ENCODE measurements at places on chromosomes 12 and 14. TPM values are rescaled to one million over a fixed set of nuclear protein-coding genes. Genes with fewer than 3 reads are reported as not detected.
A peak's percentile ranks its signal among the peaks of the same experiment; 100 is the strongest.

NOC4L gene
- total RNA-seq: 18.1 TPM

- ATAC-seq: no peak
Measured at GRCh38 chr14:106209755-106210154, 683.4 kb downstream of the TMEM121 start.

MAX gene
- 90.8 TPM for total RNA-seq

KERA gene
- total RNA-seq: not detected

DNA sequence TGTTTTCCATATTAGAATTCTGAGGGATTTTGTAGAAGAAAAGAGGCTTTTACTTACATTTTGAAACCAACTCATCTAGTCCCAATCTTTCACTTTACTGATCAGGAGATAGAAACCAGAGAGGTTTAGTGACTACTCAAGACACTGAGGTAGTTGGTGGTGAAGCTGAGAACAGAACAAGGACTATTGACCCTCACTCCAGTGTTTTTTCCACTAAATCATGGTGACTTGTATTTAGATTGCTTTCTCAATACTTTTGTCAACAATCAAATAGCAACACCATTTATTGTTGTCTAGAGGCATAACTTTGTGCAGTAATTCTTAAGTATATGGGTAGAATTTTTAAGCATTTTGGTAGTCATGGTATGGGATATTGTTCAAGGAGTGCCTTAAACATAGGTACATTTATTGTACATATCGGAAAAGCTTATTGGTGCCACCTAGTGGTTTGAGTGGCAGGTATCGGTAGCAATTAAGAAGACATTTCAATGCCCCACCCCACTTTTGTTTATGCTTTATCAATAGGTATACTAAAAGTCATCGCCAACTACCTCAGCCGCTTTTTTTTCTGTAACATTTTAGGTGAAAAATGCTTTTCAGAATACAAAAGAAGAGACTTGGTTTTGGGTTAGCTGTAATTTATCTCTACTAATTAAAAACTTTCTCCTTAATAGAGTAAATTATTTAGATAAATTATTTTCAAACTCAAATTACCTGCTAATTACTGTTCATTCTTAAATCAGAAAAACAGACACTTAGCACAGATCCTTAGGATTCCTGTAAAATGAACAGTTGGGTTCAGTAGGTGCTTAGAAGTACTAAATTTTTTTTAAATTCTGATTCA is 47.3 kb upstream of the PAWR start:
- ATAC-seq: peak; percentile 45

NEUROD4 gene
- total RNA-seq: not detected

SCNN1A gene
- total RNA-seq: 142 TPM

DNA sequence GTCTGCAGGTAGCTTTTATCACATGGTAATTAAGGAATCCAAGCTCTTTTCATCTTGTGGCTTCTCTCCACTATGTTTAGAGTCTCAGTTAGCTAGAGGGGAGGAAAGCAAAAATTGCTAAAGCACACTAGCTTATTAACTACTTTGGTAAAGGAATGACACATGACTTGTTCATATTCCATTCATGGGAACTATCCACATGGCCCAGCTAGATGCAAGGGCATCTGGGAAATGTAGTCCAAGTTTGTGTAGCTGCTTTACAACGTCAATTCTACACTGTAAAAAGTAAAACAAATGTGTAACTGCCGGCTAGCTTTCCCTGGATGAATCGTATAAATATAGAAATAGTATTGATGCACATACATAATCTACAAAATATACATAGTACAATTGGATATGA is 244.5 kb upstream of the LRFN5 start:
- no peak for ATAC-seq

- peak; percentile 31 for ATAC-seq
Measured at GRCh38 chr12:1488908-1489381, 105.4 kb downstream of the FBXL14 start.

OAS1 gene
- 37.2 TPM for total RNA-seq

MYH6 gene
- not detected for total RNA-seq

DNA sequence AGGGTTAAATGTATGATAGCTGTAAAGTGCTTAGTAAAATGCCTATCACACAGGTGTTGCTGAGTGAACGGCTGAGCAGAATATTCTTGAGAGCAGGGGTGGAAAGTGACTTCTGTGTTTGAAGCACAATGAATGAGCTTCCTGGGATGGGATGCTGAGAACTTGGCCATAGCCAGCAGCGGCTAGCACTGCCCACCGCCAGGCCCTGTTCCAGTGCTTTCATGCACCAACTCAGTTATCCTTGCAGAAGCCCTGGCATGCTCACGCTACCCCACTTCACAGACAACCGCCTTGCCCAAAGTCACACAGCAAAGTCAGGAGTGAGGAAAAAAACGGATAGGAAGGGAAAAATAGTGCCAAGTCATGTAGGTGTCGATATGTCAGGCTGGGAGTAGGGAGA is 10.9 kb downstream of the DYNC1H1 start:
- no peak for ATAC-seq

DNA sequence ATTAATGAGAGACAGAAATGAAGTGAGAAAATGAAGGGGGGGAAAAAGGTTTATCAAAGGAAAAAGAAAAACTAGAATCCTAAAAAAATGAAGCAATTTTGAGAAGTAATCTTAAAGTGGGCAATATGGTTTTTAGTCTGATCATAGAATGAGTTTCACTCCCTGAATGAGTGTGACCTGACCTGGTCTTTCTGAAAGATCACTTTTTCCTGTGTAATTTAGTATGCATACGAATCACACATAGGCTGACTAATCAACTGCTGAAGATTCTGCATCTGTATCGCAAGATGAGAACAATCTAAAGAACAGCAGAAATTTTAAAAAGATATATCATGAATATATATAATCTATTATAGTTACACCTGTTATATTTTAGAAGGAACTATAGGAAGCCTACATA is 11.3 kb downstream of the GNPTAB start:
- ATAC-seq: no peak

NEMF gene
- 40.1 TPM for total RNA-seq

Measured in esophagus mucosa (tissue), 1 donor.